ENCODE measurements at places on chromosomes 13 and 19.

DNA sequence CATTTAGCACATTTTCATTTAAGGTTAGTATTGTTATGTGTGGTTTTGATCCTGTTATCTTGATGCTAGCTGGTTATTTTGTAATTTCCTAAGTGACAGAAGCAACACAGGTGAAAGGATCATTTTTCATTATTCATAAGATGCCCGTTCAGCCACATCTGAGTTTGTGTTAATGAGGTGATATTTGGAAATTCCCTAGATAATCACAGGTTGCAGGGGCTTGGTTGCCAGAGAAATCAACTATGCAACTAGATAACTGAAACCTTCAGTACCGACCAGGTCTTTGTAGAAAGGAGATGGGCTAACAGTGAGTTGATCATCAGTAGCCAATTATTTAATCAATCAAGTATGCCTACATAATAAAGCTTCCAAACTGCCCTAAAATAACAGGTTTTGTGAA, 121.3 kb upstream of the UFM1 start:
- DNase-seq = no peak

DNA sequence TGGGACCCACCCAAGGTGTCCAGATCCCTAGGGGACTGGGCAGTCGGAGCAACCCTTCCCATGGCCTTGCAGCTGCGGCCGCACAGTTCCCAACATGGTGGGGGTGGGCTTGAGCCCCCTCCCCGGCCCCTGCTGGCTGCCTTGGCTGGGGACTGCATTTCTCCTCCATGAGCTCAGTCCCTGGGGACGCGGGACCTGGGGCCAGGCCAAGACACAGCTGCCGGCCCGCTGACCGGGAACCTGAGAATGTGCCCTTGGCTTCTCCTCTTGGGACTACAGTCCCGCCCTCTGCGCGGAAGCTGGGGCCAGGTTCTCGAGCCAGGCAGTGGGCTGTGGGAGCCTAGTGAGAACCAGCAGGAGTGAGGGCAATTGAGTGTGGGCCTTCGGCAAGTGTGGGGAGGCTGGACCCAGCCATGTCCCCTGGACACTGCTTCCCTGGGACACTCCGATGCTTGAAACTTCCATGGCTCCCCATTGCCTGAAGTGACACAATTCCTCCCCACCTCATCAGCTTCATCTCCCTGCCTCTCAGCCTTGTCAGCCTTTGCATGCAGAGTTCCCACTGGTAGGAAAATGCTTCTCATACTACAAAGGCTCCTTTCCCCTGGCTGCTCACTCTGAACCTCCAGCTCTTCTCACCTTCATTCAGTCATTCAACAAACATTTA, 13.1 kb upstream of the NOTCH3 start:
- DNase-seq = no peak

- DNase-seq = no peak
Measured at GRCh38 chr13:102020611-102021216, 381.1 kb downstream of the FGF14 start.

- DNase-seq = peak; percentile 20
Measured at GRCh38 chr13:29954082-29955028, 103.9 kb upstream of the UBL3 start.

DNA sequence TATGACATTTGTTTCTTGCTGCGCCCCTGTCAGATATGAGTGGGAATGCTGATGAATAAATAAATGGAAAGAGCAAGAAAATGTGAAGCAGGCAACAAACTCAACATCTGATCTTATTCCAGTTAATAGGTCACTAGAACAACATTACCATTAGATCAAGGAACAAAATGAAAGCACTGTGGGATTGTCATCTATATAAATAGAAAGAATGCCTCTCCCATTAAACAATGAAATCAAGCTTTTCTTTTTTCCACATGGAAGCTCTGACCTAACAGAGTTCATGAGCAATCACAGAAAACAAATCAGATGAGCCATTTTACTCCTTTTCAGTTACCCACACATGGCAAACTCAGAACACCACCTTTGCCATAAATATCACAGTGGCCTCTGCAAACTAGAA, 354.8 kb downstream of the SUCLA2 start:
- DNase-seq = no peak

Measured in stimulated activated CD8-positive, alpha-beta memory T cell treated with anti-CD3 and anti-CD28 coated beads, Interleukin-7, amount 100 ng/mL, for 1 hour (primary cell).